Activated CD8-positive, alpha-beta memory T cell treated with anti-CD3 and anti-CD28 coated beads for 1 hour (primary cell): ENCODE measurements at places on chromosomes 1 and 21.

GRCh38 chr1:101738475-101738874 lies 258.3 kb downstream of the OLFM3 start:
- DNase-seq: no peak

GRCh38 chr21:38166173-38166535 lies 90.6 kb upstream of the KCNJ15 start:
- DNase-seq: no peak

DNA sequence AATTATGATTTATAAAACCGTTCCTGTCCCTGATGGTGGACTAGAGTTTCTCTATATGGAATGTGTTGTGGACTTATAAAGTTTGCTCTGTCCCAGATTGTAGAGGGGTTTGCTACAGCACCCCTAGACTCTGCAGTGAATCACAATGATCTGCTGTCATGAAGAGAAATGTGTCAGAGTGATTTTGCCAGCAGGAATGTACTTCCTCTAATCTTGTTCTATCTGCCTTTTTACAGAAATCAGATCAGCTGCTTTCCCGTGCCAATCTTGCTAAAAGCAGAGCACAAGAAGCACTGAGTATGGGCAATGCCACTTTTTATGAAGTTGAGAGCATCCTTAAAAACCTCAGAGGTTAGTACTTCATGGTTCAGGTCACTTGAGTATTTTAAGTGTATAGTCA lies 52.0 kb downstream of the LAMC2 start:
- no peak for DNase-seq

GRCh38 chr21:32001390-32001789 lies 128.6 kb downstream of the HUNK start:
- DNase-seq: no peak

GRCh38 chr1:60483509-60483908 lies 409.9 kb upstream of the C1orf87 start:
- no peak for DNase-seq

GRCh38 chr1:173869021-173869359 lies 810 bp downstream of the ZBTB37 start:
- DNase-seq: no peak

DNA sequence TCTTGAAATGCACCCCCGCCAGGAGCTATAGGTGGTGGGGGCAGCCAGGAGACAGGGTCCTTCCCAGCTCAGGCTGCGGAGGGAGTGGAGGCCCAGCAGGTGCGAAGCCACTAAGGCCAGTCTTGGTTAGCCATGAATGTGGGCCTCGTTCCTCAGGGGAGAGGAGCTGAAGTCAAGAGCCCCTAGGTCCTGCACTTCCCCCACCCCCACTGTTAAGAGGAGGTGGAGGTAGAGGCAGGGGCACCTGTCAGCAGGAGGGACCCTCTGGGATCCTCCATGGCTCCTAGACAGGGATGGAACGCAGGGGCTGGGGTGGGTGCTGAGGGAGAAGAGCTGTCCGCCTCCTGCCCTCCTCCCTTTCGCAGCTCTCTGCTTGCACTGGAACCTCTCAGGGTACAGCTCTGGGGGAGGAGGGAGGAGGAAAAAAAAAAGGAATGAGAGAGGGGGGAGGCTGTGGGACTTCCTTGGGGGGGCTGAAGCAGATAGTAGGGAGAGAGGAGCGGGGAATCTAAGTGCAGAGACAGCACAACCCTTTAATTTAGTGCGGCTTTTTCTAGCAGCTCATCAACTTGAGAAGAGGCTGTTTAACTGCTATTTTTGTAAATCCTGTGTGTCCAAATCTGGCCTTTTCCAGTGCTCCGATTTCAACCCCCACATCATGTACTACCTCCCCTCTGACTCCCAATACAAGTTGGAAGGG lies 37.0 kb downstream of the MATN1 start:
- DNase-seq: no peak

DNA sequence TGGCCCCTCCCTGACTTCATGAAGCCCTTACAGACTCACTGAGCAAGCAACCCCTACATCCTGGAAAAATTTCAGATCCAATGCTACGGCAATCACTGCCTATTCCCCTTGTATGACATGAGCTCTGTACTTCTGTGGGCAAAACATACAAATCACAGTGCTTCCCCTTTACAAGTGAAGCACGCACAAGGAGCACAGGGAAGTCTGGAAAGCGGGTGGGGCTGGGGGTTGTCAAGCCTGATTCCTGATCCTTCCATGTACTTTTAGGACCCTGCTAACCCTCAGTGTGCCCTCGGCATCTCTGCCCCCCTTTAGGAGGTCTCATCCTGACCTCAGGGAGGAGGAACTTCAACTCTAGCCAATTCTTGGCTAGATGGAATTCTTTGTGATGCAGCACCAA lies 405.7 kb upstream of the POU3F1 start:
- DNase-seq: no peak

GRCh38 chr1:40751802-40752201 lies 31.8 kb upstream of the KCNQ4 start:
- DNase-seq: no peak

GRCh38 chr1:24929398-24930259 lies 447 bp downstream of the RUNX3 start:
- DNase-seq: no peak

- no peak for DNase-seq
Measured at GRCh38 chr1:18108299-18109057, 880 bp downstream of the IGSF21 start.

GRCh38 chr1:9805006-9805508 lies 18.7 kb downstream of the CLSTN1 start:
- DNase-seq: no peak

DNA sequence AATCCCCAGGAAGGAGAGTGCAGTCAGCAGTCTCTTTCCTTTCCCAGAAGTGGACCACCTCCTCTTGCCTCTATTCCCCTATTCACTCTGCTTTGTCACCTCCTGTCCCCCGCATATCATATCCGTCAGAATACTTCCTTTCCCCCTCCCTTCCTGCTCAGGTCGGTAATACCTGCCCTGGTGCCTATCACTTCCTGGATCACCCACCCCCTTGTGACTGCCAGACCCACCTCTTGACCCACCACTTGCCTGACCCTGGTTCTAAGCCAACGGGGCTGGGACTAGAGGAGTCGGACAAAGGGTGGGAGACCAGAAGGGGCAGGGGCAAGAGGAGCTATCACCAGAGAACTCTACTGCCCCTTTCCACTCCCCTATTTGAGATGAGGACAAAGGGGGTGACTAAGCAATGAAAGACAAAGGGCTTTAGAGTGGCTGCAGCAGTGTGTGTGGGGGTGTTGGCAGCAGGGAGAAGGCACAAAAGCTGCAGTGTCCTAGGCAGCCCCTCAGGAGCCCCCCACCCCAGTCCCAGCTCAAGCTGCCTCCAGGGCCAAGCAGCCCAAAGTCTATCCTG lies 1.7 kb upstream of the ADAMTS4 start:
- DNase-seq: no peak

- DNase-seq: no peak
Measured at GRCh38 chr1:236348071-236348470, 46.0 kb upstream of the EDARADD start.

DNA sequence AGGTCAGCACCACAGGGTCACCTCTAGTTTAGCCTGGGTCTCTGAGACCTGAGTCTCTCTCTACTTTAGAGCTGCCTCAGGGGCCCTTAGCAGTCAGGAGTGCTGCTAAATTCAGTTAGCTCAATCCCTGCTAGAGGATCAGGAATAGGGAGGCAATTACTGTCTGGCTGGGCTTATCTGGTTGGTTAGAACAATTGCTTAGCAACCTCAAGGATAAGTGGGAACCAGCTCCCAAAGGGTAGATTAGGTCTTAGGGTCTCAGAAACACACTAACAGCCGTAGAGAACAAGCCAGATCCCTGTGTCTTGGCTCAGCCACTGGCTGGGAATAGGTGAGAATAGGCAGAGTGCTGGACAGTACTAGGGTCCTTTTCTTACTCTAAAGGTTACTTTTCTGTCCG lies 7.7 kb downstream of the PM20D1 start:
- DNase-seq: no peak

DNA sequence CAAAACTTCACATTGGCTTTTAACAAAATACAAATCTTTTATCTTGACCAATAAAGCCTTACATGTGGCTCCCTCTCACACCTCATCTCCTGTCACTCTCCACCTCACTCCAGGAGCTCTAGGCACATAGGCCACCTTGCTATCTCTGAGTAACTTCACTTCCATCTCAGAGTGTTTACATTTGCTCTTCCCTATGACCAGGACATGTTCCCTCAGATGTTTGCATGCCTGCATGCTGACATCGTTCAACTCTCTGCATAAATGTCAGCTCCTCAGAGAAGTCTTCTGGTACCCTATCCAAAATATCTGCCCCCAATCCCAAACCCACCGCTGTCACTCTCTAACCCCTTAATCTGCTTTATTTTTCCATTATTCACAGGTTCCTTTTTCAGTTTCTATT lies 110.9 kb downstream of the TOMM20 start:
- no peak for DNase-seq

DNA sequence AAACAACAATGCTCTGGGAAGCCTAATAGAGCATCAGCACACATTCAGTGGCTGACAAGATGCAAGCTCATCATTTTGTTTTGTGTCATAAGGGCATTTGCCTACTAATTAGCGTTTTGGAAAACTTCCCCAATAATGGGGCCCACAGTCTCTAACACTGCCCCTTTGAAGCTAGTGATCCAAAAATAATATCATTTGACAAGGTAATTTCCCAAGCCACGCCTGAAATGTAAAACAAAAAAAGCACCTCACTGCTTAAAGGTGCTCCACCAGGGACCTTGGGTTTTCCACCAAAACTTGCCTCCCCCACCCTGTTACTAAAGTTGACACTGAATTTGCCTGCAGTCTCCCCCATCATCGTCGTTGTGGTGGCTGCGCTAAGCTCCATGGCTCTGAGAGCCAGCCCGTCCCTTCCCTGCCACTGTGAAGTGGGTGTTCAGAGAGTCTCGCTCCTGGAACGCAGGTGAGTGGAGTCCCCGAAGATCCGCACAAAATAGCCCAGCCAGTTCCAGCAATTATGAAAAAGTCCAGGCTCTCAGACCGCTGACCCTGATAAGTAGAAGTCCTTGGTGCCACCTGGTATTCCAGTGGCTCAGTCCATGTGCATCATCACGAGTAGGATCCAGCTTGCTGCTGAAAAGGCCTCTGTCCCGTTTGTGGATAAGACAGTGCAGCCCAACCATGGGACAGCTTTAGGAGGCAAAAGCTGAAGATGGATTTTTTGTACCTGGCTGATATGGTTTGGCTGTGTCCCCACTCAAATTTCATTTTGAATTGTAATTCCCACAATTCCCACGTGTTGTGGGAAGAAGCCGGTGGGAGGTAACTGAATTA lies 52.2 kb downstream of the RAB3GAP2 start:
- no peak for DNase-seq

DNA sequence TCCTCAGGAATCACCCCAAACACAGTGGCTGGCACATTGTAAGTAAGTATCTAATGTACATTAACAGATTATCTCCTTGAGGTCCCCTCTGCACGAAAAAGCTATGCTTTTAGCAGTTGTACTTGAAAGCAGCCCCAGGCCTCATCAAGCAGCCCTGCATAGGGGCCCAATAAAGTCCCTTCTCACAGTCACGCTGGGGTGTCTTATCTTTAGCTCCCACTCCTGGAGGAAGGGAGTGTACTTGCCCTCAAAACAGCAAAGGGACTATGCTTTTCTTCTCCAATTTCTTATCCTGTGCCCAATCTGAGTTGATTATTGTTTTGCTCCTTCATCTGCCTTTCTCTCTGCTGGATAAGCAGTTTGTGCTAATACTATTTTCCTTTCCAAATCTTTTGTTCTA lies 168.8 kb upstream of the PLXNA2 start:
- no peak for DNase-seq

DNA sequence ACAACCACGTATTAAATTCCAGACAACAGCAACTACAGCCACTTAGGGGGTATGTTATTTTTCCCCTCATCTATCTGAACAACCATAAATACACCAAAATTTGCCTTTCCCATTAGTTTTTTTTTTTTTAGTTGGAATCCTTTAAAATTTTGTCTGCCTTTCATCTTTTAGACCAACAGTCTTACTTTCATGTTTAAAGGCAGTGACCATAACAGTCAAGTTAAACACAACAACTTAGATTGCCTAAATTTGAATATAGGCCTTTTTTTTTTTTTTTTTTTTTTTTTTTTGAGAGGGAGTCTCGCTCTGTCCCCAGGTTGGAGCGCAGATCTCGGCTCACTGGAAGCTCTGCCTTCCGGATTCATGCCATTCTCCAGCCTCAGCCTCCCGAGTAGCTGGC lies 3.4 kb downstream of the GPBP1L1 start:
- no peak for DNase-seq

GRCh38 chr1:236492378-236492777 lies 31.4 kb upstream of the LGALS8 start:
- no peak for DNase-seq

DNA sequence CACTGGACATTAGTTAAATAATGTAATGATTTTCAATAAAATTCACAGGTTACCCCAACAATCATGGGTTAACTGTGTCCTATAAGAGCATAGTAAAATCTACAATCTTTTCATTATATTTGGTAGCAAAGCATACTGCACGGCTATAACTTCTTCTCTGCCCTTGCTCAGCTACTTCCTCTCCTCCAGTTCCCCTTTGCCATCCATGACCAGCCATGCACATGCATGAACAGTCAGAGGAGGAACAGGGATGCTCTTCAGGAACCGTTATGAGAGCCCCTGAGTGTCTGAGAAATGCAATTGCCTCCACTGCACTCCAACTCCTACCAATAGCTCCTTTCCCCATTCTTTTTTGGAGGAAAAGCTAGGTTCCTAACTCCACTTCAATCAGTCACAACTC lies 646.7 kb downstream of the LTN1 start:
- DNase-seq: no peak

DNA sequence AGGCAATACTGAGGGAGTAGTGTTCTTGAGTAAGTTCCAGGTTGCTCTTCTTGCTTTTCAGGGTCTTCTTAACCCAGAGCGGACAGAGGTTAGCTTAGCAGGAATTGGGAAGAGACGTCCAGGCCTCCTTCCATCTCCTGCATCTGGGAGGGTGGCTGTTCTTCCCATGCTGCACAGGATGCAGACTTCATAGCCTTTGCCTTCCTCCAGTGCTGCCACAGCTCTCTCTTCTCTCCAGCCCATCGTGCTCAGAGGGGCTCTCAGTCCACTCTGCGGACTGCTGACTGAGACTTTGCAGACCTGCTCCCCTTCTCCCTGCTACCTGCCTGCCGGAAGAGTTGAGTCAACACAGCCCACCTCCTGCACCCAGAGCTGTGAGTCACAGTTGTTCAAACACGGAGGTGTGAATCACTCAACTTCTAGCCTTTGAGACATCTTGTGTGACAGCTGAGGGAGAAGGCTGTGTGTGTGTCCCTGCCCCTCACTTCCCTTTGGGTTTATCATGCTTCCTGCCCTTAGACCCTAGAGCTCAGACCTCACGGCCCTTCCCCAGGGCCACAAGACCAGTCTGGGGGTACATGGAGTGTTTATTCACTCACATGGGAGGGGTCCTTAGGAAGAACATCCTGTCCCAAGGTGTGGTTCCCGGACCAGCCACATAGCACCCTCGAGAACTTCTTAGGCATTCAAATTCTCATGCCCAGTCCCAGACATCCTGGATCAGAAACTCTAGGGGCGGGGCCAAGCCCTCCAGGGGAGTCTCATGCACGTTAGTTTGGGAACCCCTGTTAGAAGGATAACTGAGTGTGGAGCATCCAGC lies 158.3 kb upstream of the CACNA1E start:
- peak; percentile 24 for DNase-seq

- no peak for DNase-seq
Measured at GRCh38 chr1:205357567-205357966, 845 bp upstream of the KLHDC8A start.

GRCh38 chr1:168345939-168346338 lies 65.3 kb downstream of the TBX19 start:
- no peak for DNase-seq
